ENCODE measurements at places on chromosomes 4 and X.

DNA sequence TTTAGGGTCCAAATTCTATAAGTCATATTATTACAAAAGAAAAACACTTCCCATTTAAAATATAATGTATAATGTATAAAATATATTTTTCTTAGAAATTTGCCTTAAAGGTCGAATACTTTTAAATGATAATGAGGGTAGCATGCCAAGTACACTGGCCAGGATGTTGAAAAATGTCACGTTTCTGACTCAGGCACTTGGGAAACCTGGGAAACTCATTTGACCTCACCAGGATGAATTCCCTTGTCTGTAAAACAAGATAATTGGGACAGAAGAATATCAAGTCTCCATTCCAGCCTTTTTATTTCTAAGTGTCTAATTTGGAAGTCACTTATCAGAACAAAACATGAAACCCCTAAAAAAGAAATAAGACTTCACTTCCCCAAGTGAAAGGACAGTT, 3.4 kb upstream of the SLC39A8 start:
- DNase-seq = no peak

GRCh38 chrX:152658302-152658701, 20.6 kb downstream of the GABRQ start:
- DNase-seq = no peak

- DNase-seq = peak; percentile 4
These were observed 9.5 kb upstream of the NOX1 start for GRCh38 chrX:100883654-100884053.

GRCh38 chr4:94332983-94333590, 9.5 kb downstream of the HPGDS start:
- no peak for DNase-seq

DNA sequence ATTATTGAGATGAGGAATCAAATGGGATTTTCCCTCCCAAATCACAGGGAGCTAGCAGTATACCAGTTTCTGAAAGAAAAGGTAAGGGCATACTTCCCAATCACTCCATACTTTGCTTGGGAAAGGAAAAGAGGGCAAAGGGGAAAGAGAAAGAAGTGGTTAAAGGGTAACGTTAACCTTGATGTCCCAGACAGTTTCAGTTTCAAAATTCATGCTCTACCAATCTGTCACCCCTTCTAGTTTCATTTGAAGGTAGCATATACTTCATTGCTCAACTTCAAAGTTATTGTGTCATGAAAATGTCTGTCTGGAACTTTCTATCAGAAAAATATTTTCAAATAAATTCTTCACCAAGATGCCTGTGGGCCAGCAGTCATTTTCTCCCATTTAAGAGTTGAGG, 16.0 kb downstream of the TNMD start:
- no peak for DNase-seq

Measured in NCI-H2029 (cell line).